ENCODE measurements at places on chromosomes 5 and 9.
A peak's percentile ranks its signal among the peaks of the same experiment; 100 is the strongest.

GRCh38 chr5:171386006-171386671 lies 1.5 kb upstream of the NPM1 start:
- DNase-seq = no peak

GRCh38 chr9:124625087-124625486 lies 117.9 kb upstream of the NR5A1 start:
- DNase-seq = no peak

DNA sequence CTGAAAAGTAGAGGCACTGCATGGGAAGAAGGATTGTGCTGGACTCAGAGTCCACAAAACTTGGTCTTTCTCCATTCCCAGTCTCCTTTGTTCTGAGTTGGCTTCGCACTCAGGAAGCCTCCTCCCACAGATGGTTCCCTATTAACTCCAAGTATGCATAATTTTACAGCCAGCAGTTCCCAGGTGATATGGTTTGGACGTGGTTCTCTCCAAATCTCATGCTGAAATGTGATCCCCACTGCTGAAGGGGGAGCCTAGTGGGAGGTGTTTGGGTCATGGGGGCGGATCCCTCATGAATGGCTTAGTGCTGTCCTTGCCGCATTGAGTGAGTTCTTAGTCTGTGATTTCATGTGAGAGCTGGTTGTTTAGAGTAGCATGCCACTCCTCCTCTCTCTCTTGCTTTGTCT lies 86.6 kb downstream of the FEM1C start:
- no peak for DNase-seq

DNA sequence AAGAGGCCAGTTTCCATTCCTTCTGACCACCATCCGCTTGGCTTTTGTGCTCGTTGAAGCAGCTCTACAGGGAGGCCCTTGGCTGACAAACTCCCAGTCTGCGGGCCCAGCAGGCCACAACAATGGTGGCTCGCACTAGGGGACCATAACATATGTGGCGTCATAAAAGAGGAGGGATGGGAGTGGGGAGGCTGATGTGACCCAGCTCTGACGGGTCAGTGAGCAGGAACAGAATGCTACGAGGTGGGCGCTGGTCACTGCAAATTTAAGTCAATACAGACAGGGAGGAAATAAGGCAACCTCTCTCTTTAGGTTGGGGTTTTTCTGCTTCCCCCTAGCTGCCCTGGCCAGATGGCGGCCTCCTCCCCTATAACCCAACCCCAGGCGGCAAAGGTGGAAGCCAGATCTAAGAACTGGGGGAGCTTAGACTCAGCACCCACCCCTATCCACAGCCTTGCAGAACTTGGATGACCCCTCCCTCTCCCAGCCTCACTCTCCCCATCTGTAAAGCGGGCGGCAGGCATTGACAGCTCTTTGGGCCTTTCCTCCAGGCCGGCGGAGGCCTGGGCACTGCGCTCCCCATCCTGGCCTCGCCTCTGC lies 778 bp downstream of the FRRS1L start:
- DNase-seq = no peak

GRCh38 chr9:14133394-14133793 lies 180.5 kb downstream of the NFIB start:
- DNase-seq = no peak

DNA sequence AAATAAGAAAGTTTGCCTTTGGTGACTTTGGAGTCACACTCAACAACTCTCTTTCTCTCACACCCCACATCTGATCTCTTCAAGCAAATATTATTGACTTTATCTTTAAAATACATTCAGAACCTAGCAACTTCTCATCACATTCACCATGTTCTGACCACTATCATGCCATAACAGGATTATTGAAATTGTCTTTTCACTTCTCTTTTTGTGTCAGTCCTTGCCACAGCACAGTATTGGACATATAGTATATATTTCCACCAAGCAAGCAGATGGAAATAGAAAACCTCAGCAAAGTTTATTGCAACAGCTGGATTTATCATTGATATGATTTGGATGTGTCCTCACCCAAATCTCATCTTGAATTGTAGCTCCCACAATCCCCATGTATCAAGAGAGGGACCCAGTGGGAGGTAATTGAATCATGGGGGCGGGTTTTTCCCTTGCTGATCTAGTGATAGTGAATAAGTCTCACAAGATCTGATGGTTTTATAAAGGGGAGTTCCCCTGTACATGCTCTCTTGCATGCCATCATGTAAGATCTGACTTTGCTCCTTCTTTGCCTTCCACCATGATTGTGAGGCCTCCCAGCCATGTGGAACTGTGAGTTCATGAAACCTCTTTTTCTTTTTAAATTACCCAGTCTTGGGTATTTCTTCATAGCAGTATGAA lies 26.9 kb upstream of the ITGA1 start:
- peak; percentile 63 for DNase-seq

DNA sequence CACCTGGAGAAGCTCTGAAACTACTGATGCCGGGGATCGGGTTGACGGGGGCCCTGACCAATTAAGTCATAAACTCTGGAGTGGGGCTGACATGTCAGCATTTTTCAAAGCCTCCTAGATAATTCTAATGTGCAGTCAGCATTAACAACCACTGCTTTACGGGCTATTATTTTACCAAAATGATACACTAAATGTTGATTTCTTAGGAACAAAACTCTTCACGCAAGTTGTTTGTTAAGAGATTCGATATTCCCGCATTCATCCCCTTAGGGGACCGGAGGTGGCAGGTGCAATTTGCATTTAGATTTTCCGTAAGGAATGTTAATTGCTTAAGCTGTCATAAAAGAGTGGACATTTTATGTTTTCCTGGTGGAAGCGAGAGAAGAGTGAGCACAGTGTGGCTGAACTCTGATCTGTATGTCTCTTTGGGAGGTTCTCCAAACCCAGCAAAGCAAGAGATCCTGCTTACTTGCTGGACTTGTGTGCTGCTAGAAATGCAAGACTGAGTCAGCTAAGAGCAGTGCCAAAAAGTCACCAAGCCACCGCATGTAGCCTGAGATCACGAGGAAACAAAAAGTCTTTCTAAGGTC lies 77.6 kb downstream of the UGCG start:
- DNase-seq = no peak

- no peak for DNase-seq
These were observed 58.3 kb downstream of the INSYN2B start for GRCh38 chr5:169921949-169922348.
